ENCODE measurements at places on chromosomes 11 and 22.
A peak's percentile ranks its signal among the peaks of the same experiment; 100 is the strongest.

DNA sequence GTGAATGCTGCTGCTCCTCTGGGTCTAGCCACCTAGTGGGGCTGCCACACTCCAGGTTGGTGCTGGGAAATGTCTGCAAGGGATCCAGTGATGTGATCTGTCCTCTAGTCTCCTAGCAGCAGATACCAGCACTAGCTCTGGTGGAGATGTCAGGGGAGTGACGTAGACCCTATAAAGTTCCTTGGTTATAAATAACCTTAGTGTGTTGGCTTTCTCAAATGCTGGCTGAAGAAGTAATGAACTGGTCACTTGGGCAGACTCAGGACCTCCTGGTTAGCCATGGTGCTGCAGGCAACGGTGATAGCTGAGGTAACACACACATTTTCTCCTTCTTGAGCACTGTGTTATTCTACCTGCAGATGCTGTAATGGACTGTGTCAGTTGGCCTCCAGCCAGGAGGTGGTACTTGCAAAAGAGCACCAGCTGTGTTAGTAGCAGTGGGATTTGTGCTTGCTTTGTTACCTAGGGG, 35.5 kb downstream of the BBOX1 start:
- no peaks in the 10 kb centered on the region for H3K27me3 ChIP-seq
- no peak for DNase-seq
- no peak overlapping the region for H3K27ac ChIP-seq
- no peaks in the 10 kb centered on the region for H3K4me1 ChIP-seq
- no peaks in the 10 kb centered on the region for H3K36me3 ChIP-seq
- no peak overlapping the region for H3K4me3 ChIP-seq

DNA sequence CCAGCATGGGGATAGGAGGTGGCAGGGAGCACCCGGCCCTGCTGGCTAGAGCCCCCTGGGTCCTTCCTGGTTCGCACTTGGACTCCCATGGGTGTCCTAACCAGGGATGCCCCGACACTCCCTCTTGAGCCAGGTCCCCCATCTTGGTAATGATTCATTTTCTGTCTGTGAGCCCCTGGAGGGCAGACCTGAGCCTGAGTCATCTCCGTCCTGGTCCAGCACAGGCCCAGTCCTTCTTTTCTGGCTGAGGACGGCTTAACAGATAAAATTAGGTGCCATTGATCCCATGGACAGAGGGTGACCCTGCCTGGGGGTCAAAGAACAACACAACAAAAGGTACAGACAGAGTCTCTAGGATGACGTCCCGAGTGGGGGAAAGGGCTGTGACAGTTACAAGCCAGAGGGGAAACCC, 3.5 kb downstream of the RHOD start:
- DNase-seq, result no peak
- peaks cover 12% of the 10 kb centered on the region for H3K4me1 ChIP-seq
- H3K4me3 ChIP-seq, result no peak overlapping the region
- H3K27me3 ChIP-seq, result no peaks in the 10 kb centered on the region
- H3K27ac ChIP-seq, result no peak overlapping the region

- H3K36me3 ChIP-seq, result no peaks in the 10 kb centered on the region
- H3K4me3 ChIP-seq, result no peak overlapping the region
- no peaks in the 10 kb centered on the region for H3K27me3 ChIP-seq
- no peak for DNase-seq
- H3K27ac ChIP-seq, result no peak overlapping the region
- H3K4me1 ChIP-seq, result no peaks in the 10 kb centered on the region
These were observed 142.4 kb downstream of the KIRREL3 start for GRCh38 chr11:126857860-126858808.

DNA sequence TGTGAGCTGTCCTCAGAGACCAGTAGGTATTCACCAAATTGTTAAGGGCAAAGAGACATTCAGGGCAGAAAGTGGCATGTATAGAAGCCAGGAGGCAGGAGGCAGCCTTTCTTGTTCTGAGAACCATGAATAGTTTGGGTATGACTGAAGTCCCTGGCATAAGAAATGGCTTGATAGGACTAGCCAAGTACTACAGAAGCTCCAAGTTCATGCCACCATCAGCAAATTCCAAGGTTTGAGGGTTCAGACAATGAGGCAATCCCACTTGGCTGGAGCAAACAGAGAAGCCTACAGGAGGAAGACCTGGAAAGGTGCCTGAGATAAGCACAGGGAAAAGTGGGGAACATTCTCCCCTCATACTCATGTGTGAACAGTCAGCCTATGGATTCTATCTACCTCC, 25.8 kb downstream of the XRRA1 start:
- no peak overlapping the region for H3K27ac ChIP-seq
- no peaks in the 10 kb centered on the region for H3K36me3 ChIP-seq
- DNase-seq, result no peak
- no peaks in the 10 kb centered on the region for H3K4me1 ChIP-seq
- H3K27me3 ChIP-seq, result no peaks in the 10 kb centered on the region

- H3K27me3 ChIP-seq, result no peaks in the 10 kb centered on the region
- no peak overlapping the region for H3K27ac ChIP-seq
- no peak for DNase-seq
- peaks cover 21% of the 10 kb centered on the region for H3K4me1 ChIP-seq
- H3K36me3 ChIP-seq, result no peaks in the 10 kb centered on the region
These were observed 5.3 kb downstream of the USP47 start for GRCh38 chr11:11847082-11847481.

GRCh38 chr22:47332246-47332980, 570.0 kb downstream of the TBC1D22A start:
- H3K4me3 ChIP-seq, result no peak overlapping the region
- no peak for DNase-seq
- H3K36me3 ChIP-seq, result no peaks in the 10 kb centered on the region
- no peak overlapping the region for H3K27ac ChIP-seq

DNA sequence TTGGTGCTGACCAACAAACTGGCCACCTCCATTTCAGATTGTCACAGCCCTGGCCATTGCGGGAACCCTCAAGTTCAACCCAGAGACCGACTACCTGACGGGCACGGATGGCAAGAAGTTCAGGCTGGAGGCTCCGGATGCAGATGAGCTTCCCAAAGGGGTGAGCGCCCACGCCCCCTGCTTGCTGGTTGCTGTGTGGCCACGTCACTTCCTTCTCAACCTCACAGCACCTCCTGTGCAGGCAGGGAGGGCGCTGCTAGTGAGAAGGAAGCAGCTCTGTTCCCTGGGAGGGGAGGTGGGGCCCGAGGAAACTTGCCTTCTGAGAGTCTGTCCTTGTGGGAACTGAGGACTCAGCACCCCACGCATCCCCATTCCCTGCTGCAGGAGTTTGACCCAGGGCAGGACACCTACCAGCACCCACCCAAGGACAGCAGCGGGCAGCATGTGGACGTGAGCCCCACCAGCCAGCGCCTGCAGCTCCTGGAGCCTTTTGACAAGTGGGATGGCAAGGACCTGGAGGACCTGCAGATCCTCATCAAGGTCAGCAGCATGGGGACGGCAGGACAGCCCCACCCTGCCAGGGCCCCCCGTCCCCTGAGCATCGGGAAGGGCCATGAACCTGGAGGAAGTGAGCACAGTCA, 19.3 kb downstream of the POLR3H start:
- H3K36me3 ChIP-seq, result no peaks in the 10 kb centered on the region
- H3K4me1 ChIP-seq, result no peaks in the 10 kb centered on the region
- H3K27me3 ChIP-seq, result no peaks in the 10 kb centered on the region
- H3K4me3 ChIP-seq, result no peak overlapping the region

- no peak overlapping the region for H3K27ac ChIP-seq
- no peaks in the 10 kb centered on the region for H3K27me3 ChIP-seq
- no peaks in the 10 kb centered on the region for H3K36me3 ChIP-seq
- no peak for DNase-seq
- no peaks in the 10 kb centered on the region for H3K4me1 ChIP-seq
These were observed 62.5 kb downstream of the KCNQ1 start for GRCh38 chr11:2507212-2507901.

DNA sequence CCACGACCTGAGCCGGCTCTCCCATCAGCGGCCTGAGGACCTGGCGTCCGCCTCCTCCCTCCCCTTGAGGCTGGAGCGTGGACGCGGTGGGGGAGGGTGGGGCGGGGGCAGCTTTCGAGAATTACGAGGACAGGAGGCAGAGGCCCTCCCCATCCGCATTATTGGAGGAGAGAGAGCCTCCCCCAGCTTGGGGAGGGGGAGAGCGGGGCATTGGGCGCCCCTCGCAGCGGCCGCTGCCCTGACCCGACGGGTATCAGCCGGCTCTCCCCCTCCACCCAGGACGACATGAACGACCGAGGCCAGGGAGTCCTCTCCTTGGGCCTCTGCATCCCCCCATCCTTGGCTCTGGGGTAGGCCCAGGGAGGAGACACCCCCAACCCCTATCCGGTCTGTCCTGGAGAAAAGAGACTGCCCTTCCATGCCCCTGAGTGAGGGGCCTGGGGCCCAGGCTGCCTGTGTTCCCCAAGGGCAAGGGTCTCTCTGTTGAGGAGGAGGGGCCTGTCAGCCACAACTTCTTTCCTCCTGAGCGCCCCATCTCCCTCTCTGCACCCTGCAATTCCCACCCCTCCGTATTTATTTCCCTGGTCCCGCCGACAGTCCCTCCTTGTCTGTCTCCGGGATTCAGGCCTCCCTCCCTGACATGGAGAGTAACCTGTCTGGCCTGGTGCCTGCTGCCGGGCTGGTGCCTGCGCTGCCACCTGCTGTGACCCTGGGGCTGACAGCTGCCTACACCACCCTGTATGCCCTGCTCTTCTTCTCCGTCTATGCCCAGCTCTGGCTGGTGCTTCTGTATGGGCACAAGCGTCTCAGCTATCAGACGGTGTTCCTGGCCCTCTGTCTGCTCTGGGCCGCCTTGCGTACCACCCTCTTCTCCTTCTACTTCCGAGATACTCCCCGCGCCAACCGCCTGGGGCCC, 495 bp downstream of the GPR137 start:
- H3K4me3 ChIP-seq, result peak overlapping the region; percentile 49
- H3K4me1 ChIP-seq, result peaks cover 11% of the 10 kb centered on the region
- no peaks in the 10 kb centered on the region for H3K36me3 ChIP-seq
- H3K27ac ChIP-seq, result no peak overlapping the region
- DNase-seq, result no peak
- peaks cover 12% of the 10 kb centered on the region for H3K27me3 ChIP-seq

GRCh38 chr11:67648140-67648795, 2.3 kb downstream of the ACY3 start:
- H3K36me3 ChIP-seq, result no peaks in the 10 kb centered on the region
- no peaks in the 10 kb centered on the region for H3K27me3 ChIP-seq
- no peak overlapping the region for H3K4me3 ChIP-seq
- no peak for DNase-seq
- H3K4me1 ChIP-seq, result no peaks in the 10 kb centered on the region

- no peaks in the 10 kb centered on the region for H3K27me3 ChIP-seq
- no peak for DNase-seq
- no peak overlapping the region for H3K4me3 ChIP-seq
- no peaks in the 10 kb centered on the region for H3K36me3 ChIP-seq
- H3K27ac ChIP-seq, result no peak overlapping the region
These were observed 11.6 kb downstream of the MRGPRF start for GRCh38 chr11:69001243-69002081.

DNA sequence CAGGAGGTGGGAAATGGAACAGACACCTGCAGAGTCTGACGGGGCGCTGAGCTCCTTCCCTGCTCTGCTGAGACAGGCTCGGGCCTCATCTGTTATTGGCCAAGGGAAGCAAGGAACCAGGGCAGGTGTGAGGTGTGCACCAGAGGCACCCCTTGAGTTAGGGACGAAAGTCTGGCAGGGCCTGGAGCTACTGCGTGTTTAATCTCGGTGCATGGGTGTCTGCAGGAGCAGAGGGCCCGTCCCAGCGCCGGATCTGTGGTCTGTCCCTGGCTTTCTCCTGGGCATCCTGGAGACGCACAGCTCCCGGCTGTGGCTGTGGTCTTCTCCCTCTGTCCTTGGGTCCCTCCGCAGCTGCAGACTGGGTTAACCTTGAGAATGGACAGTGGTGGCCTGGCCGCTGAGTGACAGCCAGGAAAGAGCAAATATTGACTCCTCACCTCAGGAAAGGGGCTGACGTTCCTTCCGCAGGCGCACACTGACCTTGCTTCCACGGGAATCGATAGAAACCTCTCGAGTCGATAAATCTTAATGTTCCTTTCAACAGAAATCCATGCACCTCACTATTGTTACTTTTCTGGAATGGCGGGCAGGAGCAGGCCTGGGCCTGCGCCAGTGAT, 975.6 kb downstream of the BRD1 start:
- H3K27ac ChIP-seq, result no peak overlapping the region
- DNase-seq, result no peak
- no peak overlapping the region for H3K4me3 ChIP-seq
- no peaks in the 10 kb centered on the region for H3K4me1 ChIP-seq
- H3K36me3 ChIP-seq, result no peaks in the 10 kb centered on the region
- no peaks in the 10 kb centered on the region for H3K27me3 ChIP-seq

DNA sequence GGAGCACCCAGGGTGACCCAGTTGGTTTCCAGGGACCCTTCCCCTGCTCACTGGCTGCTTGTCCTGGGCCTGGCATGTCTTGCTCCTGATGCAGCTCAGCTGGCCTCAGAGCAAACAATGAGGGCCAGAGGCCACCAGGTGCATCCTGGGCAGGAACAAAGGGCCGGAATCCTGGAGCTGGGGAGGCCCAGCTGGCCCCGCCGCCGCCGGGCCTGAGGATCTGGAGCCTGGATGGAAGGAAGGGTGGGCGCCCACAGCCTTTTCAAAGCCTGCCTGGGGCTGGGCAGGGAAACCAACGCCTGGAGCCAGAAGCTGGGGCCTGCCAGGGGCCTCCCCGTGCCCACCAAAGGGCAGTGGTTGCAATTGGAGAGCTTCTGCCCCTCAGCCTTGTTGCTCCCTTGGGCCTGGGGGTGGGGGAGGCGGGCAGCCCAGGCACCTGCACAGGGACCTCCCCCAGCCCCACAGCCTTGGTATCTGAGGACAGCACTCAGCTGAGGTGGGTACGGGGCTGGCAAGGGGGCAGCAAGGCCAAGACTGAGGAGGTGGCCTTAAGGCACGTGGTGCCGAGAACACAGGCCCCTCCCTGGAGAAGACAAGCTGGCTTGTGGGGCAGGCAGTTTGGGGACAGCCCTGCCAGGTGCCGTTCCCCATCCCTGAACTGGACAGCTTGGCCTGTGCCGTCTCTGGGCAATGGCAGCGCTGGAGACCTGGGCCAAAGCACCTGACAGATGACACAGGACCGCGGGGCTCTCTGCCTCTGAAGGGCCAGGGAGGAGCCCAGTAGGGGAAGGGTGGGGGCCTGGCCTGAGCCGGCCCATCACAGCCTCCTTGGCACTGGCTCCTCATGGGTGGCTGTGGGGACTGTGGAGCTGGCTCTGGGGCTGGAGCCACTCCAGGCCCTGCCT, 7.1 kb upstream of the ADORA2A start:
- peak overlapping the region; percentile 79 for H3K27ac ChIP-seq
- H3K4me1 ChIP-seq, result peaks cover 29% of the 10 kb centered on the region
- H3K4me3 ChIP-seq, result no peak overlapping the region
- H3K36me3 ChIP-seq, result peaks cover 9% of the 10 kb centered on the region
- no peaks in the 10 kb centered on the region for H3K27me3 ChIP-seq

DNA sequence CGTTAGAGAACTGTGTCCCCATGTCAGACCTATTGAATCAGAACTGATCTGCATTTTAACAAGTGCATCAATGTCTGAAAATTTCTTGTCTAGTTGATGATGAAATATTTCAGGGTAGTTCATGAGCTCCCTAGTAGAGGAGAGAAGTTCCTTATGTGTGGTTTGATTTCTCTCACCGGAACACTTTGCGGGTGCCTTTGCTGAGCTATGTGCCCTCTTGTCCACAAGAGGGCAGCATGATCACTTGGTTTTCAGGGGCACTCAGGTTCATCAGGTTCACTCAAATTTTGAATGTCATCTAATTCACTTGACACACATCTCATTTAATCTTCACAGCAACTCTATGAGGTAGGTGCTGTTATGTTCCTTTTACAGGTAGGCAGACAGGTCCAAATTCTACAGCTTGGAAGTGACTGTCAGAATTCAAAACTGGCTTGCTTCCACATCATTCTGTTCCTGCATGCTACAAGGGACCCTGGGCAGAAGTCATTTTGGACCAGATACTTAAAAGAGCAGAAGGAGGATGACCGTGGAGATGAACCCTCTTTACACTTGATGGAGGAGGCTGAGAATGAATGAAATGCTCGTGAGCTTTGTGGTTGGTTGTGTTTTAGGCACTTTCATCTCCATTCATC, 55.6 kb downstream of the P4HA3 start:
- H3K36me3 ChIP-seq, result no peaks in the 10 kb centered on the region
- no peaks in the 10 kb centered on the region for H3K27me3 ChIP-seq
- H3K4me3 ChIP-seq, result no peak overlapping the region

Measured in endothelial cell of umbilical vein (primary cell).